ENCODE measurements at places on chromosomes 2 and 18. TPM values are rescaled to one million over a fixed set of nuclear protein-coding genes. Genes with fewer than 3 reads are reported as not detected.

The STRADB gene
- 29.8 TPM for total RNA-seq

The HS6ST1 gene
- 69.0 TPM for total RNA-seq

The POTEI gene
- 18.8 TPM for total RNA-seq

The OTX1 gene
- 2.0 TPM for total RNA-seq

The CD207 gene
- total RNA-seq, result 0.28 TPM

The COLEC12 gene
- 11.1 TPM for total RNA-seq

The ABCA12 gene
- 1.1 TPM for total RNA-seq

The RNF152 gene
- 38.9 TPM for total RNA-seq

GRCh38 chr2:217887841-217888701 is 114.7 kb downstream of the TNS1 start:
- peak; percentile 42 for DNase-seq
- H3K27ac ChIP-seq, result peak overlapping the region; percentile 27
- peaks cover 30% of the 10 kb centered on the region for H3K36me3 ChIP-seq
- no peak overlapping the region for H3K4me3 ChIP-seq

DNA sequence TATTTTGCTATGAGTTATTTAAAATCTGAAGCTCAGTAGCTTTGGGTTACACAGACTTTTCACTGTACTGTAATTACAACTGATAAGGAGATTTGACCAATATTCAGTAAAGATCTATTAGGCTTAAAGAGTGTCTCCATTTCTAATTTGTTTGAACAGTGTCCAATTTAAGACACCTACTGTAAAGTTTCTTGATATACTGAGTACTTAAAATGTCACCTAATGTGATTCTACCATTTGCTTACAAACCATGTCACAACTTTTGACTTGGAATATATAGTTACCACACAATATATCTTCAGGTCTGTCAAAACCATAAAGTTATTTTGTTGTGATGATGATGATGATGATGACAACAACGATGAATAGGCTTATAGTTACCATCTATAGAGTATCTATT is 228.5 kb upstream of the SMAD7 start:
- no peaks in the 10 kb centered on the region for H3K36me3 ChIP-seq
- no peaks in the 10 kb centered on the region for H3K27me3 ChIP-seq
- H3K4me3 ChIP-seq, result no peak overlapping the region
- no peak for DNase-seq
- H3K4me1 ChIP-seq, result no peaks in the 10 kb centered on the region
- H3K27ac ChIP-seq, result no peak overlapping the region

DNA sequence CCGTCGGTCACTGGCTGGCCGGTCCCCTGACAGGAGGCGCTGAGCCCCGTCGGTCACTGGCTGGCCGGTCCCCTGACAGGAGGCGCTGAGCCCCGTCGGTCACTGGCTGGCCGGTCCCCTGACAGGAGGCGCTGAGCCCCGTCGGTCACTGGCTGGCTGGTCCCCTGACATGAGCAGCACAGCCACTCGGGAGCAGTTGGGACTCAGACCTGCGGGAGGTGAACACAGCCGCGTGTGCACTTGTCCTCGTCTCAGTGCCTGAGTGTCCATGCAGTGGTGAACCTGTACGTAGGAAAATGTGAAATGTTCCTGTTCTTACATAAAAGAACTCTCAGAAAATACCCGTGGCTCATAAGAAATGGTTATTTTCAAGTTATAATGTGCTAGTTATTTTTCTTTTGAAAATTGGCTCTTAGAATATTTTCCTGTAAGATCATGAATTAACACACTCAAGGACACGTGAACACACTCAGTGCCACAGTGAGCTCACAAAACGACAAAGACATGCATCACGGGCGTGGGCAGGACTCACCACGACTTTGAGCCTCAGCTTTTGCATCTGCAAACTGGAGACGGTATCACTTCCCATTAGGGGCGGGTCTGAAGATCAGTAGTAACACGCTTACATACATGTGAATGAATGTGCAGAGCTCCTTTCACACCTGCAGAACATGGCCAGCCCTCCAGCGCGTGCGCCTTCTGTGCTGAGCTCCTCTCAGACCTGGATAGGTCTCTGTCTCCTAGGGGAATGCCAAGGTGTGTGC is 21.1 kb upstream of the NFATC1 start:
- no peaks in the 10 kb centered on the region for H3K27me3 ChIP-seq
- no peak for DNase-seq
- no peak overlapping the region for H3K4me3 ChIP-seq
- H3K4me1 ChIP-seq, result no peaks in the 10 kb centered on the region

DNA sequence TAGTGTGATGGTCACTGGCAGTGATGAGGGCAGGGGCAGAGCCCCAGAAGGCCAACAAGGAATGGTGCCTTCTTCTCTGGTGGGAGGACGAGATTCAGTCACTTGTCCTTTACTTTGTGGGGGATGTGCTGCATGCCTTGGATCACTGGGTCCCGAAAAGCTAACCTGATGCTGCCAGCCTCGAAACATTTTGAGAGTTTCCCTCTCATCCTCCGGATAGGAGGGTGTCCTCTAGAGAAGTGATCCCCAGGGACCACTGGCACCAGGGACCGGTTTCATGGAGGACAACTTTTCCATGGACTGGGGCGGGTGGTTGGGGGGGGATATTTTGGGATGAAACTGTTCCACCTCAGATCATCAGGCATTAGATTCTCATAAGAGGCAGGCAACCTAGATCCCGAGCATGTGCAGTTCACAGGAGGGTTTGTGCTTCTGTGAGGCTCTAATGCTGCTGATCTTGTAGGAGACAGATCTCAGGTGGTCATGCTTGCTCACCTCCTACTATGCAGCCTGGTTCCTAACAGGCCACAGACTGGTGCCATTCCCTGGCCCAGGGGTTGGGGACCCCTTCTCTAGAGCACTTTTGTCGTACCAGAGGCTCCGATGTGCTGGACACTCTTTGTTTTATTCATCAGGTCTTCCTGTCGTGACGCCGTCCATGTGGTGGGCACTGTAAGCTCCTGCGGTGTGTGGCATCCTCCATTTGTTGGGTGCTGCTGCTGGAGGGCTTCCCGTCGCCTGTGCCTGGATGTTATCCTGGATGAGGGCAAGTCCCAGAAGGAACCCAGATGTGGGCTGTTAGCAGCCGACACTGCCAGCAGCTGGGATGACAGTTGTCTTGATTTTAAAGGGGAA is 68.5 kb upstream of the HDAC4 start:
- H3K36me3 ChIP-seq, result no peaks in the 10 kb centered on the region
- no peaks in the 10 kb centered on the region for H3K4me1 ChIP-seq
- no peak for DNase-seq
- H3K27me3 ChIP-seq, result no peaks in the 10 kb centered on the region

- no peak for DNase-seq
- no peaks in the 10 kb centered on the region for H3K36me3 ChIP-seq
- no peaks in the 10 kb centered on the region for H3K27me3 ChIP-seq
- H3K4me1 ChIP-seq, result no peaks in the 10 kb centered on the region
Observed at GRCh38 chr2:45134726-45135125, 125.5 kb upstream of the SIX2 start.

DNA sequence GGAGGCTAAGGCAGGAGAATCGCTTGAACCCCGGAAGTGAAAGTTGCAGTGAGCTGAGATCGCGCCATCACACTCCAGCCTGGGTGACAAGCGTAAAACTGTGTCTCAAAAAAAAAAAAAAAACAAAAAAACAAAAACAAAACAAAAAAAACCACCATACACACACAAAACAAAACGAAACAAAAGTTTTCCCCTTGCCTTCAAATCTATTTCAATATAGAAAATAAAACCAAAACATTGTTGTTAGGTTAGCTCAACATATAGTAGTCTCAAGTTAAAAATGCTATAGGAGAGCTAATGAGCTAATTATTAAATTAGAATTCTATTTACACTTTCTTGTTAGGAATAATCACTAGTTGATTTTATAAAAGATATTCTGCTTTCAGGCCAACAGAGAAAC is 43.3 kb downstream of the FBXO11 start:
- H3K4me3 ChIP-seq, result no peak overlapping the region
- H3K27me3 ChIP-seq, result no peaks in the 10 kb centered on the region
- no peak overlapping the region for H3K27ac ChIP-seq
- H3K4me1 ChIP-seq, result no peaks in the 10 kb centered on the region
- DNase-seq, result no peak

DNA sequence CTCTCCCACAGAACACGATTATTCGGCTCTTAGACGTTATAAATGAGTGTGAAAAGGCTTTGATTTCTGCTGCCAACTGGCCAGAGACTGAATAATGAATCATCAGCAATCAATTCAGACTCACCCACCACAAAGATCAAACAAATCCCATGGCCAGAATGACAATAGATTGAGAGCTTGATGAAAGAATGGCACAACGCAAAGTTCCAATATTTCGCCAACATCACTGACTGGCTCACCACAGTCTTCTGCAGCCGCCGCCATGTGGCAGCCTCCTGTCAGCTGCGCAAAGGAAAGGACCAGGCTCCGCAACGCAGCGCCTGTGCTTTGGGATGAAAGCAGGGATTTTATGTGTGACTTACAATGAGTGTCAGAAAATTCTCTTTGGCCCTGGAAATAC is 104.4 kb upstream of the SOX11 start:
- no peaks in the 10 kb centered on the region for H3K4me1 ChIP-seq
- no peak overlapping the region for H3K4me3 ChIP-seq
- no peak overlapping the region for H3K27ac ChIP-seq

- H3K4me1 ChIP-seq, result peaks cover 8% of the 10 kb centered on the region
- DNase-seq, result peak; percentile 40
- peak overlapping the region; percentile 84 for H3K27ac ChIP-seq
- no peaks in the 10 kb centered on the region for H3K27me3 ChIP-seq
Observed at GRCh38 chr18:49368876-49369440, 91.5 kb downstream of the DYM start.

GRCh38 chr2:215293879-215294278 is 18.0 kb upstream of the ATIC start:
- no peaks in the 10 kb centered on the region for H3K36me3 ChIP-seq
- DNase-seq, result no peak
- H3K27ac ChIP-seq, result no peak overlapping the region
- H3K4me1 ChIP-seq, result no peaks in the 10 kb centered on the region
- H3K27me3 ChIP-seq, result no peaks in the 10 kb centered on the region
- no peak overlapping the region for H3K4me3 ChIP-seq

DNA sequence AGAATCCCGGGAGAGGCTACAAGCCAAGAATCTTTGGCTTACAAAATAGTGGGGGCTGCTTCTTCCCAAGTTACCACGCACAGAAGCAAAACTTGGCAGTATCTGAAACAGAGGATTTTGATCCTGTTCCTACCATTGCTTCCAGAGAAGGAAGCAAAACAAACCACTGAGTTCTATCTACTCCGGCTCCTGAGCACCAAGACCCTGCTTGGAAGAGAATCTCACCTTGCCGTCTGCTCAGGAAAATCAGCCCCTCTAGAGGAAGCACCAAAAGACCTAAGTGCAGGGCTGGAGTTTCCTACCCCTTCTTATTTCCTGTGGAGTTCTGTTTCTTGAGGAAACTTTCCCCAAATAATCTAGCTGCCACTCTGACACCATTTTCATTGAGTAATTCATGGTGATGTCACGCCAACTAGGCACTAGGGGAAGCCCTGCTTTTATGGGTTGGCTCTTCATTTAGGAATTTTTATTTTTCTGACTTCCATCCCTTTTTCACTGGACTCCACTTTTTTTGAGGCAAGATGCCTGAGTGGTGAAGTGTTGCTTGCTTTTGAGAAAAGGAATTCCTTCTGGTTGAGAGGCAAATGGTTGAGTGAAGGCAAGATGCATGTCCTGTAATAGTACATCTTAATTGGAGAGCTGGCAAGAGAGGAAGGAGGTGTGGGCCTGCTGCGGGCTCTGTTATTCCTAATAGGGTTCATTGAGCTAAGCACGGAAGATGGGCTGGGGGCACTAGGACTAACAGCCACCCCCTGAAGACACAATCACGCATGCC is 36.8 kb upstream of the EML4 start:
- H3K36me3 ChIP-seq, result no peaks in the 10 kb centered on the region
- H3K27me3 ChIP-seq, result no peaks in the 10 kb centered on the region
- H3K4me3 ChIP-seq, result peak overlapping the region; percentile 6
- DNase-seq, result no peak

- H3K27me3 ChIP-seq, result no peaks in the 10 kb centered on the region
- DNase-seq, result no peak
- no peaks in the 10 kb centered on the region for H3K36me3 ChIP-seq
- H3K4me3 ChIP-seq, result no peak overlapping the region
- no peak overlapping the region for H3K27ac ChIP-seq
Observed at GRCh38 chr2:100603948-100604633, 41.3 kb downstream of the PDCL3 start.

DNA sequence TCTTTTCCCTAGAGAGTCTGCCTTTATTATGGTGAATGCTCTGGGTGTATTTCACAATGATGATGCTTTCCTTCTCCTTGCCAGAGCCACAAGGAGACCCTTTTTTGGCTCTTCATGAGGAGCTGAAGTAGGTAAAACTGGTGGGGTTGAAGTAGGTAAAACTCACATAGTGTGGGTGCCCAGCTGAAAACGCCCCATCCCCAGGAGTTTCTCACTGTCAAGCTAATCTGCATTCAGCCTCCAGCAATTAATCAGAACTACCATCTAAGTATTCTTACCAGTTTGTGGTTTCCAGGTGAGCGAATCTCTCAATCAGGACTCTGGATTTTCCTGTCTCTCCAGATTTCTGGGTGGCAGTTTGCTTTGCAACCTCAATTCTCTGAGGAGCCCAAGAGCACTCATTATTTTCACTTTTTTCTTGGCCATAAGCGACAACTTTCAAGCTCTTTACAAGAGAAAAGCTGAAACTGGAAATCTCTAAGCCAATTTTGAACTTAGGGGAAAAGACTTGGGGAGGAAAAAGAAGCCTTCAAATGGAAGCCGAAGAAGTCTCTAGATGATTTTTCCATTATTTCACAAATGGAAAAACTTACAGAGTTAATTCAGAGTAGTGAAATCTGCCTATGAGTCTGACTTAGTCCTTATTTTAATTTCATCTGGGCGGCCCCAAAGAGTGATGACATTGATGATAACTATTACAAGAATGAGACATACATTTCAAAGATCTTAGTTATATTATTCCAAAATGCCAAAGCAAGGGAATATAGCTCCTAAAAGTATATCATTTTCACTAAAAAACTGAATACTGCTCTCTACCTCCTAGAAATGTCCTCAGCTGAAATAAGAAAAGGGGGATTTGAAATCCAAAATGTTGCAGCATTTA is 121.4 kb upstream of the MAP3K20 start:
- no peaks in the 10 kb centered on the region for H3K27me3 ChIP-seq
- H3K4me3 ChIP-seq, result no peak overlapping the region
- no peak for DNase-seq
- H3K36me3 ChIP-seq, result no peaks in the 10 kb centered on the region
- H3K4me1 ChIP-seq, result no peaks in the 10 kb centered on the region

- no peak overlapping the region for H3K4me3 ChIP-seq
- no peaks in the 10 kb centered on the region for H3K27me3 ChIP-seq
- no peaks in the 10 kb centered on the region for H3K36me3 ChIP-seq
- DNase-seq, result peak; percentile 49
- no peaks in the 10 kb centered on the region for H3K4me1 ChIP-seq
Observed at GRCh38 chr2:202113571-202114142, 40.6 kb downstream of the KIAA2012 start.

DNA sequence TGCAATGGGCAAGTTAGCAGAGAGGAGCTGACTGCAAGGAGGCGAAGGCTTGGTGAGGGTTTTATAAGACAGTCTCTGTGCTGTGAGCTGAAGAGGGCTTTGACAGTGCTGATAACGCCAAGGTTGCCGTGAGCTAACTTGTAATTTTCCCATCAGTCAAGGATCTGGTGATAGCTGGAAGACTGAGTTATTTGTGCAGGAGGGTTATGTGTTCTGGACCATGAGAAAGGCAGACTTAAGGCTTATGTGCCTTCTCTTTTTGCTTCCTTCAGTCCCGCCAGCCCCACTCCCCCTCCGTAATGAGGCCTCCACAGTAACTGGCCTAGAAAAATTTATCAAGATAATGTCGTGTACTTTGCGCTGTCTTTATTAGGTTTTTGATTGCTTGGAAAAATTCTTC is 94.6 kb downstream of the RTP5 start:
- no peaks in the 10 kb centered on the region for H3K36me3 ChIP-seq
- H3K27me3 ChIP-seq, result no peaks in the 10 kb centered on the region
- H3K27ac ChIP-seq, result no peak overlapping the region
- no peak for DNase-seq

Data from prostate gland (tissue), 2 donors.